ENCODE measurements at places on chromosomes 5 and 9.
A peak's percentile ranks its signal among the peaks of the same experiment; 100 is the strongest.

GRCh38 chr9:107751567-107752210, 262.1 kb upstream of the KLF4 start:
- no peak for DNase-seq

DNA sequence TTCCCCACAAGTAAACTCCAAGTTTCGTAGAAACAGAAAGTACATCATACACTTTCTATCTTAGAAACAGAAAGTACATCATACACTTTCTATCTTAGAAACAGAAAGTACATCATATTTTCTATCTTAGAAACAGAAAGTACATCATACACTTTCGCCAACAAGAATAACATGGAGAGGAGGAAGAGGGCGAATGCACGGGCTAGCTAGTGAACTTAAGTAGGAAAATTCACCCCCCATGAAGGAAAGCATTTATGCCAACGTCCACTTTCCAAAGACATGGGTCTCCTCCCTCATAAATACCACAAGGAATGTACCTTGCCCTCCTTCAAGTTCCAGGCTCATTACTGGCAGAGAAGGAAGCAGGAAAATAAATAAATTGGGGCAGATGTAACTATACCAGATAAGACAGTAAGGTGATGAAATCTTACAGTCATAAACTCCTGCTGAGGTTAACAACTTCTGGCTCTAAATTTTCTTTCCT, 64.7 kb downstream of the FRMD3 start:
- DNase-seq, result no peak

DNA sequence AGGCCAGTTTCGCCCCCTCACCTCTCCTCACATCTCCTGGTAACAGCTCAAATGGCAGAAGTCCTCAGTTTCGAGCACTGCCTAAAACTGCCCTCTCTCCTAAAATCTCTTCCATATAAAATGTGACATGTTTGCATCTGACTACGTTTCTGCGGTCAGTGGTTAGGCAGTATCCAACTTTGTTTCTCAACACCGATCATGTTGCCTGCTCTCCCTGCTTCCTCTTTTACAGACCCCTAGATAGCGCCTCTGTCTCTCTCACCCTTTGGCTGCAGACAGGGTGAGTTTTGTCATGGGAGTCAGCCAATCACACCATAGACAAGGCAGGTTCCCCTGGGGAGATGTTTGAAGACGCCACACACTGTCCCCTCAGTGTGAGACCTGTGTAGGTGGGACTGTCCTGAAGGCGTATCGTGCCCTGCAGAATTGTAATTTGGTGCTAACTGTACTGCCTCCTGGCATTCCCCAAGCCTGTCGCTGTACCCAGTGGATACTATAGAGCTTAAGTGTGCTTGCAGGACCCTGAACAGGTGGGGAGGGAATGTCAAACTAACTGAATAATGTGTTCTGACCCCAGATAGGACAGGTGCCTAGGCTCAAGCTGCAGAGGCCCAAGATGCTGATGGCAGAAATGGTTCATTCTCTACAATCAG, 1.1 kb downstream of the HEXB start:
- peak; percentile 4 for DNase-seq

DNA sequence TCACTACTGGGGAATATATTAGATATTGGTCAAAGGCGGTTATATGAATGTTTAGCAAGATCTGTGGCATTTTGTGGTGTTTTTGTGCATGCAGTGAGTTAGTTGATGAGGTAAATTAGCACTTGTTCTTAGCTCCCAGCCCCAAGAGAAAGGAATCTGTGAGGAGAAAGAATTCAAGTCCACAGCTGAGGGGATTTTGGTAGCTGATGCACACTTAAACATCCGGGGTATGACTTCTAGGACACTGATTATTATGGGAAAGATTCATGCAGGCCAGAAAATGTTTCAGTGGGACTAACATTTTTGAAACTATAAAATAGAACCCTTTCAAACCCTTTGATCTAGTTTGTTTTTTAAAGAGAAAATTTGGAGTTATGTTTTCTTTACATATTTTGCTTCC, 118.2 kb upstream of the RPS23 start:
- no peak for DNase-seq

DNA sequence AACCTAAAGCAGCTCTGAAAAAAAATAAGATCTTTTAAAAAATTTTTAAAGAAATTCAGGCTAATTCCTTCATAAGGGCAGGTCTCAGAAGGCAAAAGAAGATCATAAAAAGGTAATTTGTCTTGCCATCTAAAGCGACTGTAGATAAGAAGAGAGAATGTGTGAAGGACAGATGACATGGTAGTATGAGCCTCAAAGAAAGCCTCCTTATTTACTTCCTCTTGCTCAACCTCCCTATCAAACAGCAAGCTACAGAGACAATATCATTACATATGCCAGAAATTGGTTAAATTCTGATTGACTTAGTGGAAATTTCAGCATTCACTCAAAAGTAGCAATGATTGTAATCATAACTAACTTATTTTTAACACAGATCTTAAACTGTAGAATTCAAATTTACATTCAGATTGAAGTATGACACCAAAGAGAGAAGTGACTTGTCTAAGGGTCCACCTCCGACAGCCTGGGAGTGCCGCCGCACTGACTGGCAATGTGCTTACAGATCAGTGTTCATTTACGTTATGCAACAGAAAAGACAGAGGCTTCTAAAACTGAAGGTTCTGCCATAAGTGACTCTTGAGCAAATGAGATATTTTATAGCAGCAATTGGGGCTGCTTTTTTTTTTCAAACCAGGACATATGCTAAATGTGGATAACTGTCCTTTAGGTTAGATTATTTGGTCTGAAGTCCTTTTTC, 132.0 kb downstream of the CEMIP2 start:
- DNase-seq, result no peak

DNA sequence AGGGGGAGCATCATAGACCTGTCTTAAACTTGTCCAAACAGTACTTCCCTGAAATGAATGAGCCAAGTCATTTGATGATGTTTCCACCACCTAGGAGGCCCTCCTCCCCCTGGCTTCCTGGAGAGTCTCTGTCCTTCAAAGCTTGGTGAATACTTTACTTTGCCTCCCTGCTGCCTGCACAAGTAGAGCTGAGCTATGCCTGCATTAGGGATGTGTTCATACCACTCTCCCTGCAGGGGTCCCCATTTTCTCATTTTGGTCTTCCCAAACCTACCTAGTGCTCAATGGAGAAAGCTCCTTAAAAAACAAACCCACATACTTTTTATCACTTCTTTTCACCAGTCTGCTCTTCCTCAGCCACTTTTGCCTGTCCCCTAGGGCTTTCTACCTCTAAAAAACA, 7.7 kb downstream of the CCNI2 start:
- DNase-seq, result no peak

DNA sequence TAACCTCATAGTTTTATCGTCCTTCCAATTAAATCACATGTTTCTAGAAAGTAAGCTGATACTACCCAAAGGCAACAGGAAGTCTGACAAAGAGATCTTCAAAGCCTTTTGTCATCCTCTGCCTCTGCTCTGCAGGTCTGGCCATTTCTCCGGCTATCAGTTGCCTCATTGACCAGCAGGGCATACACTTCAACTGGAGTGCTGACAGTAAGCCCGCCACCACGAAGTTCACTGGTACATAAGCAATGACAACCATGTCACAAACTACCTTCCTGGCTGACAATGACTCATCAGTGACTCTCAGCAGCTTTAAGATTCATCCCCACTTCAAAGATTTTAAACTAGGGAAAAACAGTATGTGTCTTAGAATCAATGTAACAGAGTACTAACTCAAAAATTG, 20.6 kb downstream of the SPTLC1 start:
- DNase-seq, result no peak
